Renal pelvis (tissue), 12 donors: ENCODE measurements at places on chromosomes 11 and 22.
A peak's percentile ranks its signal among the peaks of the same experiment; 100 is the strongest.

GRCh38 chr11:64723907-64724862, 1.2 kb upstream of the NRXN2 start:
- DNase-seq: no peak

DNA sequence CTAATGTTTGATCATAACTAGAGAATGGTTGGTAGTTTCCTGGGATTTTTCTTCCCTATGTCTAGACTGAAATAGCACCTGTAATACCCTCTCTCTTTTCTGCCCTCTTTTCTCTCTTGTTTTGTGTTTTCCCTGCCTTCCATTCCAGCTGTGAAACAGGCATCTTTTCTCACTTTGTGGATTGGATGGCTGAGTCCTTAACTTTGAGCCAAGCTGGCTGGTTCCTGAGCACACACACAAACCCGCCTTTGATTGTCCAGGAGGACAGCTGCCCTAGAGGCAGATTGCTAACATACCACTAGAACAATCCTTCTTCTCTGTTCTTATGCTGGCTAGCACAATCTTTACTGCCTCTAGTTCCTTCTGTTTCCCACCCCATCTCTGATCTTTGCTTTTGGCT, 17.7 kb downstream of the CTNND1 start:
- DNase-seq: no peak

DNA sequence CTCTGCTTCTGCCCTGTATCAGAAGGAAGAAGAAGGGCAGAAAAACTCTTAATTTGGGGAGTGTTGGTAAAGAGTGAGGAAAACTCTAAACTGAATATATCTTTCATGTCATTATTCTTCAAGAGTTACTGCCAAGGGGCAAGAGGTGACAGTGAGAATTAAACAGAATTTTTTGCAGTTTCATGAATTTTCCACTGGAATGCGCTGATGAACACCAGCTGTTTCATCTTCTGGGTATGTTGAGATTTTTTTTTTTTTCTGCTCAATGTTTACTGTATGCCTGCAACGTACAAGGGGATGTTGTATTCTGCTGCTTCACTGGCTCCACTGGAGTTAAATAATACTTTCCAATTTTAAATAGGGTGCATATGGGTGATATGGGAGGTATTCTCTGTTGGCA, 117.8 kb downstream of the FAM76B start:
- peak; percentile 85 for DNase-seq

- no peak for DNase-seq
Observed at GRCh38 chr22:19066531-19067271, 55.5 kb downstream of the DGCR2 start.

GRCh38 chr11:16011396-16011795, 344.9 kb downstream of the SOX6 start:
- no peak for DNase-seq

DNA sequence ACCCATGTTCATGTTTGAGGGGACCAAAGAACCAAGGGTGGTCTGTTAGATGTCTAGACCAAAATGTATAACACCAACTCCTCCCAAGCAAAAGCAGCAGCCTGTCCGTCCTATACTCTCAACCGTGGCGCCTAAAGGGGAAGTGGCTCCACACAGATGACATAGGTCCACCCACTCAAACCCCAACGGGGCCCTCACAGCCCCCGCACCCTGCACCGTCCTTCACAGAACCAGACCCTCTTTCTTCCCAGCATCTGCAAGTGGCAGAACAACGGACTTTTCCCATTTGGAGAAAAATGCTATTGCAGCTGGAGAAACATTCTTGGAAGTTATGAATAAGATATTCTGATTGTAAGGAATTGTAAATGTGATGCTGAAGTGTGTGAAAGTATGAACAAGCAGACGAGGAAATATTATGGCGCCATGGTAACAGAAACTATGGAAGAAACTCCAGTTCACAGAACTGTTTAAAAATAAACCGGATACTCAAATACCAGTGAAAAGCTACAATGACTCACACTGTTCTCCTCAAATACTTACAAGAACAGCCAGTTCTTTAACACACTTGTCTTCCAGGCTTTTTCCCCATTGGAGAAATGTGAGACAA, 76.5 kb upstream of the ARFGAP3 start:
- peak; percentile 35 for DNase-seq

GRCh38 chr11:47716692-47717091, 1.5 kb upstream of the AGBL2 start:
- no peak for DNase-seq

DNA sequence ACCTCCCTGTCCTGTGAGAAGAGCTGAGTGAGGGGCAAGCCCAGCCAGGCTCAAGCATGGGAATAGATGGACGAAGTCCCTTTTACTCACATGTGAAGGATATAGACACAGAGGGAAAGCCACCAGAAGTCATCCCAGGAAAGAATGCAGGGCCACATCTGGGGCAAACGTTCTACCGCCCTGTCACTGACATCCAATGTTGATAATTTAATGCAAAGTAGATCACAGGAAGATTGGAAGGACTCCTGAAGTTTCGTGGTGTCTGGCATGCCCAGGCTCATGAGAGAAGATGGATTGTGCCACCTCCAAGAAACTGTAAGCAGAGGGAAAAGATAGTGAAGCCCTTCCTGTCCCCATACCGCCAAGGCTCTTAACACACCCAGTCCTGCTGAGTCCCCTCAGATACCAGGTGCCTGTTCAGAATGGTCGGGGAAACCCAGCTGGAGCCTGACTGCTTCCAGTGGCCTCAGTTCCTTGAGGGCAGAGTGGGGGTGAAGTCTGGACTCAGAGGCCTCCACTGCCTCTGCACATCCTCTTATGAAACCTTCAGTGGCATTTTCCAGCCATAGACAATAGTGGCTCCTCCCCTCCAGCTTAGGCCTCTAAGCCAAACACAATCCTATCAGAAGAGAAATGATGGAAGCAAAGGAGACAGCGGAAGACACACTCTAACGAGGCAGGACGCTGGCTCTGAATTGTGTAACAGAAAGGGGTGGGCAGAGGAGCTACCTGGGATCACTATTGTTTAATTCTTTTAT, 7.5 kb upstream of the STK33 start:
- no peak for DNase-seq

DNA sequence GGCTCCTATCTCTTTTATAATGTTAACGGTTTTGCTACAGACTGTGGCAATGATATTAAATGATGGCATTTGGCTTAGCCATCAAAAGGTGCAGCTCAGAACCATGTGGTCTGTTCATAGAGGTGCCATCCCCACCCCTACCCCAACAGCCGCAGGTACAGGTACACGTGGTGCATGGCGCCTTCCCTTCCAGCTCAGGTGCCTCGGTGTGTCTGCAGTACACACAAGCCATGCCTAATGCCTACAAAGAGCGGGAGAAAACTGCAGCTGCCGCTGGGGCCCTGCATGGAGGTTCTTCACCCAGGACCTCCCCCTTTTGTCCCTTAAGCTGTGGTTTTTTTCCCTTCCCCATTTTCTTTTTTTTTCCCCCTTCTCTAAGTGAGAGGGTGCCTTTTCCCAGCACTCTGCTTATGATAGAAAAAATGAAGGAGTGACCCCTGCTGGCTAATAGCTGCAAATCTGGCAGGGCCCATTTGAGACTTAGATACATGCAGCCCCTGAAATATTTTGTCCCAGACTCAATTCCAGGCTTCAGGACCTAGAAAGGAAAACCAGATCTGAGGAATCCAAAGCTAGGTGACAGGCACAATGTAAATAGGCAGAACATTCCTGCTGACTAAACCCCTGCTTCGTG, 6.5 kb downstream of the OR52M1 start:
- no peak for DNase-seq

GRCh38 chr11:11618973-11619435, 2.8 kb downstream of the GALNT18 start:
- DNase-seq: no peak

DNA sequence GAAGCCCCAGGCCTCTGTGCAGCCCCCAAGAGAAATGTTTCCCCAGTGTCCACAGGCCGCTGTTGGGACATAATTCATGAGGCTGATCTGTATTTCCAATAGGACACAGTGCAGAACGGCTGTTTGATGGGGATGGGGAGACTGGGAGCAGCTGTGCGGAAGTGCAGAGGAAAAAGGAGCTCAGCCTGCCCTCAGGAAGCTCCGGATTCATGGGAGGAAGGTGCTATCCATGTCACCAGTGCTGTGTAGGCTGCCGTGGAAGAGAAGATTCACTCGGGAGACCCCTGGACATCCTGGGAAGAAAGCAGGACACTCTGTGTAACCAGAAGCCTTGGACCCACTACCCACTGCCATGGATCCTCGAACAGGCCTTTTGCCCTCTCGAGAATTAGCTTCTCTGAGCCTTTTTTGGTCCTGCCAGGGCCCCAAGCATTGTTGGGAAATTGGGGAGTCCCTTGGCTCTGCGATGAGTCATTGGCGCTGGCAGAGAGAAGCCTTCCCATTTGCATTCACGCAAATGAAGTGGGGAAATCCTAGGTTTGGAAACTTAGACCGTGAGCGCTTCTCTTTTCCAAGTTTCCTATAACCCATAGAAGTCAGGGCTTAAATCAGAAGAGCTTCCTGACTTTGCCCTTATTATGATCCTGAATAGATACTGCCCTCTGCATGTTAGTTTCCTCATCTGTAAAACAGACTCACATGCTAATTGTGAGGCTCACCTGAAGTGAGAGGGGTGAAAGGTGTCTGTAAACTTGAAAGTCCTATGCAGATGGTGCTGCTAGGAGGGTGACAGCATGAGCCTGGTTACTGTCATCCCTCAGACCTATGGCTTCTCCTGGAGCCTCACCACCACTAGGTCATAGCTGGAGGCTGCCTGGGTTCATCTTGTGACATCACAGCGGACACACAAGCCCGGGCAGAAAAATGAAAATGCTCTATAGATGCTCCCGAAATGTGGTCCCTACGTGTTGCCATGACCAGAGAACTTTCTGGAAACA, 229.2 kb upstream of the B3GAT1 start:
- no peak for DNase-seq

DNA sequence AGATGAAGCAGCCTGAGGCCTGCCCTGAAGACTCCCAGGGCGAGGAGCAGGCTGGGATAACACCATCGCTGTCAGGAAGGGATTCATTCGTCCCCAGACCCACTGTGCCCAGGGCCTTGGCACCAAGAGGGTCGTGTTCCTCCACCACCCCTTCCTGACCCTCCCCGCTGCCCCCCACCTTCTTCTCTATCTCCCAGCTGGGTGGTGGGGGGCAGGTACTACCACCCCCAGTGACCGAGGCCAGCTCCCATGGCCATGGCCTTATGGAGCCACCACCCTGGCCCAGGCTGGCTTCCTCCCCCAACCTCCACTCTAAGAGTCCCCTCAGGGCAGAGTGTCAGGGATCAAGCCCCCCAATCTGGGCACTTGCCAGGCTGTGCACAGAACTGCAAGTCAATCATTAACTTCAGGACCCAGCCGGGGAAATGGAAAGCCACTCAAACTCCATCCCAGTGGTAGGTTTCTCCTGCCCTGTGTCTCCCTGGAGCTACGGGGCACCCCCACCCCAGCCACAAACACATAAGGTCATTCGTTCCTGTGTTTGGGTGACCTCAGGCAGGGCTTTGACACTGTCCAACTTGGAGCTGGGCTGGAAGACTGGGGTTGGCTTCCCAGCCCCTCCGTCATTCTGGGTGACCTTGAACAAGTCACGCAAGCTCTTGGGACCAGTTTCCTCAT, 33.3 kb upstream of the WNT11 start:
- DNase-seq: no peak

DNA sequence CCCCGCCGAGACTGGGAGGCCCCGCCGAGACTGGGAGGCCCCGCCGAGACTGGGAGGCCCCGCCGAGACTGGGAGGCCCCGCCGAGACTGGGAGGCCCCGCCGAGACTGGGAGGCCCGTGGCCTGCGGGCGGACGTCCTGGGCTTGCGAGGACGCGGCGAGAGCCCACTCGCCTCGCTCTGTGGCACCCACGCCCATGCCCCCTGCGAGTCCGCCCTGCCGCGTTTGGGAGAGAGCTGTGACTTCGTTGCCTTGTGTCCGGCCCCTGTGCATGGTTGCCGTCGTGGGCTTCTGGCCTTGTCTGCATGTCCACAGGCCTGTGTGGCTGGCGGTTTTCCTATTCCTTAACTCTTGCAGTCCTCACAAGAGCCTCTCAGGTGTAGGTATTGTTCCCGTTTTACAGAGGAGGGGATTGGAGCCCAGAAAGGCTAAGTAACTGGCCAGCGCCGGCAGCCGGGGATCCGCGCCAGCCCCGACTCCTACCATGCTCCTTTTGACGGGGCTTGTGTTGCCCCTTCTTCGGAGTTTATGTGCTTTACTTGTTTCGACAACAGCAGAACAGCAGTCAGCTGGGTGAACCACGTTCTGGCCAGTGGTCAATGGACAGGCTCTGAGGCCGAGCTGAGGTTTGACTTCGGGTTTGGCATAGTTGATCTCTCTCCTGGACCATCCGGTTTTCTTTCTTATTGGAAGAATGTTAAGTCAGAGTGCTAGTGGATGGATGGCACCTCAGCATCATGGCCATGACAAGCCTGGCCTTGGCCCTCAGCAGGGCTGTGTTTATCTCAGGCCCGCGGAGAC, 741 bp downstream of the PHRF1 start:
- DNase-seq: no peak

DNA sequence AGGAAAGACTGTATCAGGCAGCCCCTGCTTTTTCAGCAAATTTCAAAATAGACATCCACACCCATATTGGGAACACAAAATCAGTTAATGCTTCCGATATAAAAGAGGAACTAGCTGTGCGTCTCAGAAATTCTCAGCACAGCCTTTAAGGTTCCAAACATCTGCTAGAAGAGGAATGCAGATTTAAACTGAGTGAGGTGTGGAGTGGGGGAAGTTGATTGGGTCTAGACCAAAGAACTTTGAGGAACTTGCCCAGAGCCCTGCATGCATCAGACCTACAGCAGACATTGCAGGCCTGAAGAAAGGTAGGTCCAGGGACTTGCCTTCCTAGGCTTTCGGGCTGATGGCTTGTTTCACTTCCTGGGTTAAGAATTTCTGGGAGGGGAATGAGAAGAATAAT, at the start of gene MS4A4A:
Gene MS4A4A (plus strand): TSS at position 255 of the 400 bp plus-strand sequence. CDS start 10 bp downstream, at position 265.
- DNase-seq: no peak

DNA sequence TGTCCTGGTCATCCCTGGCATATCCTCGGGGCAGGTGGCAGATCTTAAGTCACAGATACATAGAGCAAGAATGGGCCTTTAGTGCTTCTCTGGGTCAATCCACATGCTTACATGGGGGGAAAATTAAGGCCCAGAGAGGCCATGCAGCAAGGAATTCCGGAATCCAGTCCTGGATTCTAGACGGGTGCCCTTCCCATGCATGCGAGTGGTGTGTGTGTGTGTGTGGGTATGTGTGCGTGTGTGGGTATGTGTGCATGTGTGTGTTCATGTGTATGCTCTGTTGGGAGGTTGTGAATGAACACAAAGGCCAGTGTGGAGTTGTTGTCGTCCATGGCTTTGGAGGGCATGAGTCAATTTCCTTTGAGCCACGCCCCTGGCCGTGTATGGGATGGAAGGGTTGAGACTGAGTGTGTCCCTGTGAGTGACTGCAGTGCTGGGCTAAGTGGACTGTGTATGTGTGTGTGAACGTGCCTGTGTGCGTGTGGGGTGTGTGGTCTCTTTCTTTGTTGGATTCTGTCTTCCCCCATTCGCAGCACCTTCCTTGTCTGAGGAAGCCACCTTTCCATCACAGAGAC, 33.4 kb upstream of the EIF3D start:
- DNase-seq: no peak

GRCh38 chr11:2139621-2140337, 590 bp upstream of the IGF2 start:
- no peak for DNase-seq

DNA sequence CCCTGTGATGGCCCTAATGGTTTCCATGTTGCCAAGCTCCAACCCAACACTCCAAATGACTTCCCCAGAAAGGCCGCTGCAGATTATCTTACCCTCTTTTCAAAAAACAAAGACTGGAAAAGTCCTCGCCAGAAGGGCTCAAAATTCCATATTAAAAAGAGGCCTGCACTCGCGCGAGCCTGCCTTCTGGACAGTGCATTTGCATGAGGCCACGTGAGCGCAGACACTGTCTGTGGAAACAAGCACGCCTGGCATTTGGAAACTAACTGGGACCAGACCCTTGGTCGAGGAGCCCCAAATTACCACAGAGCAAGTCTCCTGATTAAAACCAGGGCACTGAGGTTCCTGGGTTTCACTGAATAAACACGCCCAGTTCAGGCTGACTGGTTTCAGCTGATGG, 42.9 kb downstream of the ABTB2 start:
- DNase-seq: no peak
